Activated naive CD4-positive, alpha-beta T cell treated with anti-CD3 and anti-CD28 coated beads for 36 hours (primary cell): ENCODE measurements at places on chromosomes 3 and 15. TPM values are rescaled to one million over a fixed set of nuclear protein-coding genes. Genes with fewer than 3 reads are reported as not detected.

- no peak for DNase-seq
Measured at GRCh38 chr3:16995601-16996000, 110.8 kb downstream of the PLCL2 start.

DNA sequence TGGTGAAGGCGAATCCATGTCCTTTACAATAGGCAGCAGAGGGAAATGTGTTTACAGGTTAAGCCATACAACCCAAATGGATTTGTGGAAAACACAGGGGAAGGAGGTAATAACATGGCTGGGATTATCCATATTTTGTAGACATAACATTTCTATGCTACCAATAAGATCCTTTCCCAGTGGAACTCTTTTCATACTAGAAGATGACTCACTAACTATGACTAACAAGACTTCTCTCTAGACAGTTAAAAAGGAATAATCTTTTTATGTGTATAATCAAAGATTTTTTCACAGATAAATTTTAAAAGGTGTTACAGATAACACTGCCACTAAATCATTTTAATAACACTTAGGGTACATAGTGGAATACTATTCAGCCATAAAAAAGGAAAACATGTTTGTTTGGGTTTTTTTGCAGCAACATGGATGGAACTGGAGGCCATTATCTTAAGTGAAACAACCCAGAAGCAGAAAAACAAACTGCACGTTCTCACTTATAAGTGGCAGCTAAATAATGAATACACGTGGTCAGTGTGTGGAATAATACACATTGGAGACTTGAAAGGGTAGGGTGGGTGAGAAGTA lies 39.6 kb downstream of the VPS13C start:
- DNase-seq = no peak

GRCh38 chr3:39110041-39110639 lies 2.7 kb downstream of the TTC21A start:
- no peak for DNase-seq

GRCh38 chr3:31878231-31878838 lies 102.7 kb downstream of the OSBPL10 start:
- no peak for DNase-seq

DNA sequence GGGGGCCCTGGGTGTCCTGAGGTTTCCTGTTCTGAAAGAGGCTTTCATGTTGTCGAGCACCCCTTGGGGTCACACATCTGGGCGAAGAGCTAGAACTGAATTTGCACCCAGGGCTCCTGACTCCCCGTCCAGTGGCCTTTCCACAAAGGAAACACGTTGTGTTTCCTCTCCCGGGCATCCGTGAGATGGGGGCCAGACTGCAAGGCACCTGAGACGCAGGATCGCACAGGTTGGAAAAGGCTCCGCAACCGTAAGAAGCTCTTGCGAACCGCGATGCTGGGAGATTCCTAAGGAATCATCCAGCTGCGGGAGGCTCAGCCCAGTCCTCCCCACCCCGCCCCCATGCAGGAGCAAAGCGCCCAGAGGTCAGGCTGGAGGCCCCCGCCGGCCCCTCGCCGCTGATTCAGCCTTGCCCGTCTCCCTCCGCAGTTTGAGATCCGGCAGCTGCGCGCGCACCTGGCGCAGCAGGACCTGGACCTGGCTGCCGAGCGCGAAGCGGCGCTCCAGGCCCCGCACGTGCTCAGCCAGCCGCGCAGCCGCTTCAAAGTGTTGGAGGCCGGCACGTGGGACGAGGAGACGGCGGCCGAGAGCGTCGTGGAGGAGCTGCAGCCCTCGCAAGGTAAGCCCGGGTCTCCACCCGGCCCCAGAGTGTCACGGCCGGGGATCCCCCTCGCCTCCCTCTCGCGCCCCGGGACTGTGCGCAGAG lies 119.6 kb downstream of the ETFA start:
- DNase-seq = no peak

DNA sequence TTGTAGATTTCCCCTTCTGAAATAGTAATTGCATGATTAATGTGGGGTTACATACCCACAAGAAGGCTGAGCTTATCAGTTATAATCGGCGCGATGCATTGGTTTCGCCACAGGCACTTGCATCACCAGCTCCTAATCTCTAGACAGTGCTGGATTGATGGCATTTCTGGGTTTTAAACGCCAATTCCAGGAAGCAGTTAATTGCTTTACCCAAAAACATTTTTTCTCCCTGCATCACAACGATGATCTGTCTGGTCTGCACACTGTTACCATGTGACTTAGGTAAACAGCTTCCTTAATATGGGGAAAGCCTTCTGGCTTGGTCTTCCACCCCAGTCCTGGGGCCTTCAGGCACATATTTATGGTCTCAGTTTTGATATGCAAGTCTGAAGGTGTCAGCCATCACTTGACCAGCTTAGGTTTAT lies 70.0 kb upstream of the HEG1 start:
- no peak for DNase-seq

- DNase-seq = no peak
Measured at GRCh38 chr3:167930453-167930852, 165.3 kb downstream of the GOLIM4 start.

DNA sequence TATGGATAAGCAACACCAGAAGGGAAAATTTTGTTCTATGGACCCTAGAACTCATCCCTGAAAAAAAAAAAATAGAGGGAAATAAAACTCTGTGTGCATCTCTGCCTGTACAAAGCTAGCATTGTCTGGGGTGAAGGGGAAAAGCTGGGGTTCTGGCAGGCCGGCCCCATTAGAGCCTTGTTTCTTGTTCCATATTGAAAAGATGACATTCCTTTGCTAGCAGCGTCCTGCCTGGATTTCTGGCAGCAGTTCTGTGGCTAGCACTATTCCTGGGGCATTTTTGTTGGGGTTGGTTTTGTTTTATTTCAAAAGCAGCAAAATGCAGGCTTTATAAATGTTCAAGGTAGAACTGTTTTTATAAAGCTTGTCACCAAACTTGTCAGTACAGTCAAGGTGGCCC lies 45.2 kb downstream of the RARB start:
- DNase-seq = no peak

DNA sequence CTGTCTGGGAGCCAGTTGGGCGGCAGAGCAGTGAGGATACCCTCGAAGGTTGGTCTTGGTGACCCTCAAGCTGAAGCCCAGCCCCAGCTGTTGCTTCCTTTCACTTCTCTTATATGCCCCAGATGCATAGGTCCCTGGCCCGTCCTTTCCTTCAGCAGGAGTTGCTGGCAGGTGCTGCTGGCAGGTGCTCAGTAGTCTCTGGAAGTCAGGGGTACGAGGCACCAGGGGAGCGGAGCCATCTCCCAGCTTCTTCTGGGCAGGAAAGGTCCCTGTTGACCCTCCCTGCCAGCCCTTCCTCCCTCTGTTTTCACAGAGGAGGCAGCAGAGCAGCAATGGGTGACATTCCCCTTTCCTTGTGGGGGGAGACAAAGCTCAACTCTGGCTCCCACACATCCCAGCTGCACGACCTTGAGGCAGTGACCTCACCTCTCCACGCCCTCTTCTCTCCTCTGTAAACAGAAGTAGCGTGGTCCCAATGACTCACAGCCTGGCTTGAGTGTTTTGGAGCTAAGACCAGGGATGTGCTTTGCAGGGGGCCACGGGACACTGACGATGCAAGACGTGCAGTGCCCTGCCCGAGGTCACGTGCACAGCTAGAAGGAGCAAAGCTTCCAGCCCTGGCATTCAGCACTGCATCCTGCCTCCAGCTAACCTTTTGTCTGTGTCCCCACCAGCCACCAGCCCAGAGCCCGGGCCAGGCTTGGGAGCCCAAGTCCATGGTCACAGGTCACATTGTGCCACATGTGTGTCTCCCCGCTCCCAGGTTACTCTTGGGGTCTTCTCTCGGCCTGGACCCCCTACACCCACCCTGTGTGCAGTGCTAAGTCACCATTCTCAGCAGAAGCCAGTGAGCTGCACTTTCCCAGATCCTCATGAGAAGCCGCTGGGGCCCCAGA lies 49.7 kb downstream of the SLC6A6 start:
- DNase-seq = no peak

- no peak for DNase-seq
Measured at GRCh38 chr3:151946606-151947005, 73.2 kb downstream of the SUCNR1 start.

DNA sequence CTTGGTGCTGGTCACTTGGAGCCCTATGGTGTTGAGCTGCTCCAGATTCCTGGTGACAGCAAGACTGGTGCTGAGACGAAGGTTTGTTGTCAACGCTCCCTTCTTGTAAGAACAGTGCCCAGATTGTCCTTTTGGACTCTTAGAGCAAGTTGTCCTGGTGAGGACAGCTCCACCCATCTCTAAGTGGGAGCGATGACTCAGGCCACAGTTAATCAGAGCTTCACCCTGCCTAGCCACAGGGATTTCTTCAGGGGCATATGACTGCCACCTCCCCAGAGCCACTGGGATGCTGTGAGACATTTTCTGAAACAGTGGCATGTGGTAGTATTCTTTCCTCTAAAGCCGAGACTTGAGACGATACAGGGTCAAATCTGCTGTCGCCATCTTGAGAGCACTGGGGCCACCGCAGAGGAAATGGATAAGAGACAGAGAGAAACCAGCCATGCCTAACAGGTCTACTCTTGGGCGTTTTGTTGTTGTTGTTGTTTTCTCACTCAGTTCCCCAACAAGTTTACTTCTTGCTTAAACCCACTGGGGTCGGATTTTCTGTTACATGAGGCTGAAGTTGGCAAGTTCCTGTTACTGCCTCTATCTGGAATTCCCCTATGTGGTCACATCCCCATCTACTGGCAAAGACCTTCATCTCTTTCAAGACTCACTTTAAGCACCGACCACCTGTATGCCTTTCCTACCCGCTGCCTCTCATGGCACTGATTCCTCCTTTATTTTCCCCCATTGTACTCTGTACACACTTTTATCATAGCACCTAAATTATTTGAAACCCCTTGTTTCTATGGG lies 16.0 kb upstream of the PCOLCE2 start:
- DNase-seq = peak; percentile 16

- DNase-seq = no peak
Measured at GRCh38 chr3:46350262-46350565, 3.7 kb upstream of the CCR2 start.

GRCh38 chr15:71788646-71789579 lies 21.4 kb upstream of the NR2E3 start:
- DNase-seq = no peak

DNA sequence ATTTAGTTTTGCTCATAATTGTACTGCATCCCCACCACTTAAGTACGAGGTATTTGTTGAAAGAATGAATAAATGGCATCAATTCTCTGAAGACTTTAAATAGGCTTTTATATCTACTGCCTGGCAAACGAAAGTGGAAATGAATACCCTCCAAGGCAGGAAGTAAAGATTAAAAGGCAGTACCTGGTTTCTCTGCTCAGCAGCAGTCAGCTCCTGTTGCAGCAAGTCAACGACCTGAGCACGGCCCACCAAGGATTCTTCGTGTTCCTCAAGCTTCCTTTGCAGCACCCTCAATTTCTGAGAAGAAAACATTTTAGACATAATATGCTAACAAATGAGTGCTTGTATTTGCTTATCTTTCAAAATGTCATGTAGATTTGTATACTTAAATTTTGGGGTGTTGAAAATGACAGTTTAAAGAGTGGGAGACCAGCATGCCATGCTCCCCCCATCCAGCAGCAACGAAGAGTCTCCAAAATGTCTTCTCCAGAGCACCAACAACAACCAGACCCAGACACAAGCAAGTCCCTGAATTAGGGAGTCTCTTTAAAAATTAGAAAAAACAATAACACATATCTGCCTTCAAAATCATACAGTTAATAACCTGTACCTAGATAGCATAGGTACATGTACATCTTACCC lies 31.2 kb downstream of the GOLGB1 start:
- no peak for DNase-seq

DNA sequence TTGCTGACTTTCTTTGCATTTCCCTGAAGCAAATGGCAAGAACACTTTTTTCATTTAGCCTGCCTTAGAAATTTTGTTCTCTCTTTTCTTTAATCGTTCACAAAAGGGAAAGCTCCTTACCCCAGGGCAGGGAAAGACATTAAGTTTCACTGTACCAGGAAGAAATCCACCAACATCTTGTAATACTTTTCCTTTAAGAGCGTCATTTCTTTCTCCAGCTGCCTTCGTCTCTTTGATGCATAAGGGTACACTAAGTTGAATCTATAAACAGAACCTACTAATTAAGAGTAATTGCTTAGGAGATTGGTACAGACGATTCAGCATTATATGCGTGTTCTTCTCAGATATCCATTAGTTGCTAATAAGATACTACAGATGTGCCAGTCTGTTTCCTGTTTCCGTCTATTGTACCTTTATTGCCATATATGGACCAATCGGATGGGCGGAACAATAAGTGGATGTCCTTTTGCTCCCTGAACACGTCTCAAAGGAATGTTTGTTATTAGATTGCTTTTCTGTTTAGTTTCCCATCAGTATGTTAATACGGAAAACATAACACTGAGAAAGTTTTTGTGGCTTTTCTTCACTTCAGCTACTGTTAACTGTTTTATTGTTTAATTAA lies 276.7 kb upstream of the RARB start:
- no peak for DNase-seq

- DNase-seq = no peak
Measured at GRCh38 chr3:57852896-57853295, 96.8 kb downstream of the SLMAP start.

GRCh38 chr3:107063351-107063750 lies 313.9 kb upstream of the CCDC54 start:
- DNase-seq = no peak

GRCh38 chr15:69439623-69440022 lies 13.0 kb upstream of the RPLP1 start:
- no peak for DNase-seq

GRCh38 chr15:101305820-101306255 lies 10.8 kb upstream of the SNRPA1 start:
- DNase-seq = no peak

- DNase-seq = peak; percentile 76
Measured at GRCh38 chr15:70507772-70508371, 255.5 kb downstream of the UACA start.

- no peak for DNase-seq
Measured at GRCh38 chr3:39449796-39450195, 17.7 kb upstream of the MOBP start.

- DNase-seq = no peak
Measured at GRCh38 chr15:29997499-29997898, 85.3 kb upstream of the GOLGA8J start.

DNA sequence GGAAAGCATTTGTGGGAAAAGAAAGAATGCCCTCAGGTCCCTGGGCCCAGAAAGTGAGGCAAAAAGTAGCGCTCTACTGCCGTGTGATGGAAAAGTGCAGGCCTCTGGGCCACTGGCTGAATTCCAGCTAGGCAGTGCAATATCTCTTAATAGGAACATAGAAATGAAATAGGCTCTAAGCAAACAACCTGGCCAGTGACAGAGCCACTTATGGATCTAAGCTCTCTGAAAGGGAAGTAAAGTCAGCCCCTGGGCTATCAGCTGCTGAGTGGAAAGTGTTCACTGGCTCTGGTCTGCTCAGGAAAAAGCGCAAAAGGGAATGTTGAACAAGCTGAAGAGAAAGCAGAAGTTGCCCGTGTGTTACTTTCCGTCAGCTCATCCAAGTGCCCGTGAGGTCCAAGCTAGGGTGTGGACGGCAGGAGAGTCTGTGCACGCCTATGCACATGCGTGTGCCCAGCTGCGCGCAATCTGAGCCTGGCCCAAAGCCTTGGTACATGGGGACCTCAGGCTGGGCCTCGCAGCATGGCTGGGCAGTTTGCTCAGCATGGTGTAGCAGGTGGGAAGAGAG lies 74.0 kb upstream of the RAD18 start:
- no peak for DNase-seq

- DNase-seq = no peak
Measured at GRCh38 chr3:69748503-69748902, 9.2 kb downstream of the MITF start.

The PLA1A gene
- total RNA-seq = not detected

The CIB1 gene
- 171 TPM for total RNA-seq

The CADPS gene
- total RNA-seq = not detected

The SLC9C1 gene
- total RNA-seq = not detected

The ATP13A4 gene
- 2.4 TPM for total RNA-seq

The CNTN3 gene
- total RNA-seq = not detected

The ACKR4 gene
- total RNA-seq = not detected

The RARB gene
- not detected for total RNA-seq

The NR1I2 gene
- 0.88 TPM for total RNA-seq
